ENCODE measurements at places on chromosomes 4 and X.
A peak's percentile ranks its signal among the peaks of the same experiment; 100 is the strongest.

GRCh38 chrX:66074920-66075879 is 35.3 kb upstream of the VSIG4 start:
- peak; percentile 9 for DNase-seq

- no peak for DNase-seq
Measured at GRCh38 chrX:101230636-101231035, 11.1 kb downstream of the DRP2 start.

DNA sequence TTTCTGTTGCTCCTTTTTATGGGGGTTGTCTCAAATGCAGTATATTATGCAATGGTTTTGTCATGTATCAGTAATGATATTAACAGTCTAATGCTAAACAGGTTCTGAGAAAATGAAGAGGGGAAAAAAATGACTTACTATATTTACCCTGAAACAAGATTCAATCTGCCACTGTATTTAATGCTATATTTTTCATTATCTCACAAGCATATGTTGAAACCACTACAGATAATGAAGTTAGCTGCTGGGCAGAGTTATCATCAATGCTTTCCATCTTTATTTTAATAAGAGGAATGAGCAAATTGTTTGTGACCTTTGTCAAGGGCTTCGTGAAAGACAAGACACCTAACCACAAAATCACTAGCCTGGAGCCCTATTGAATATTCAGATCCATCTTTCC is 32.6 kb upstream of the NAA11 start:
- no peak for DNase-seq

- DNase-seq = no peak
Measured at GRCh38 chr4:121562811-121563210, 134.0 kb downstream of the ANXA5 start.
